ENCODE measurements at places on chromosomes 12 and 14.
A peak's percentile ranks its signal among the peaks of the same experiment; 100 is the strongest.

GRCh38 chr14:89977668-89978067 lies 21.9 kb downstream of the TDP1 start:
- DNase-seq, result no peak

GRCh38 chr14:77028384-77029231 lies at the start of gene IRF2BPL:
TSS of gene IRF2BPL (minus strand) at chr14:77028708. CDS start at chr14:77027792, 916 bp downstream.
- peak; percentile 92 for DNase-seq

GRCh38 chr12:66823857-66824570 lies 145.1 kb upstream of the GRIP1 start:
- DNase-seq, result no peak

DNA sequence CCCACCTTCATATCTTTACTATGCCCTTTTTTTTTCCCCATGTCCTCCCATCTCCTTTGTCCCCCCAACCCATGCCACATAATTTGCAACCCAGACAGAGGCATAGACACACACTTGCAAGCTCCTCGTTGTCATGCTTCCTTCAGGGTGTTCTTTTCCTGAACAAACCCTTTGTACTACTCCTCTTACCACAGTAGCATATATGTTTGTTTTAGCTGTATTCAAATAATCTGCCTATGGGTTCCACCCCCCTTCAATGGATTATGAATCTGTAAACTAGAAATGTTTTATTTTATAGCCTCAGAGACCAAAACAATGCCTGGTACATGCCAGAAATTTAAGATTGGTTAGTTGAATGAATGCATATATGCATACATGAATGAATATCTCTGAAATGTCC lies 307.1 kb upstream of the E2F7 start:
- no peak for DNase-seq

GRCh38 chr12:39417916-39418315 lies 25.0 kb downstream of the KIF21A start:
- DNase-seq, result no peak

DNA sequence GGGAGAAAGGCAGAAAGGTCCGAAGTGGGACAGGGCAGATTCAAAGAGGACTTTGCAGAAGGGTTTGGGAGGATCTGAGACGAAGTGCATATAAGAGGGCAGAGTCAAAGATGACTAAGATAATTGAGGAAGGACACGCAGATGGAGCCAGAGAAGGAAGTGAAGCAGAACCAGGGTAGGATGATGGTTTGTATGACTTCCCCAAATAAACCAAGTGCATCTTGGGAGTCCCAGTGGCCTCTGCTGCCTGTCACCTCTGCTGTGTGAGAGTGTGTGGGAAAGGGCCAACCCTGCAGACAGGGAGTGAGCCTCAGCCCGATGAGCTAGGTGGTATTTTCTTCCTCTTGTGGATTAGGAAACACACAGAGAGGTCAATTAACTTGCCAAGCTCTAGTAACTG lies 36.8 kb downstream of the FLVCR2 start:
- no peak for DNase-seq
